Smooth muscle cell of the umbilical artery (primary cell): ENCODE measurements at places on chromosomes 11 and 22. TPM values are rescaled to one million over a fixed set of nuclear protein-coding genes. Genes with fewer than 3 reads are reported as not detected.

Gene MMP10
- total RNA-seq, result 1.3 and 2.1 TPM in 2 replicates

Gene GALNT18
- 49.0 and 51.7 TPM in 2 replicates for total RNA-seq

Gene APOL1
- total RNA-seq, result 14.6 and 29.1 TPM in 2 replicates

Gene WBP2NL
- 0.59 and 0.60 TPM in 2 replicates for total RNA-seq

Gene PDE2A
- 0.30 and 1.3 TPM in 2 replicates for total RNA-seq

Gene CCDC34
- 3.6 and 5.2 TPM in 2 replicates for total RNA-seq

Gene NEFH
- total RNA-seq, result 0.59 and 1.0 TPM in 2 replicates

Gene TRPC6
- not detected in 2 replicates for total RNA-seq

Gene OR4P4
- not detected in 2 replicates for total RNA-seq

Gene OR4C45
- total RNA-seq, result not detected in 2 replicates

Gene LRRC32
- 59.0 and 86.1 TPM in 2 replicates for total RNA-seq

Gene OR4A16
- not detected in 2 replicates for total RNA-seq

Gene MIOX
- not detected in 2 replicates for total RNA-seq

Gene SAA2
- 0.30 TPM in 1 of 2 replicates, not detected in the other for total RNA-seq

Gene ARHGAP42
- total RNA-seq, result 26.7 and 27.1 TPM in 2 replicates

Gene MUC6
- total RNA-seq, result not detected in 2 replicates

Gene LARGE2
- total RNA-seq, result under 0.01 TPM in 1 of 2 replicates, not detected in the other
